ENCODE measurements at places on chromosomes 2 and 18.

DNA sequence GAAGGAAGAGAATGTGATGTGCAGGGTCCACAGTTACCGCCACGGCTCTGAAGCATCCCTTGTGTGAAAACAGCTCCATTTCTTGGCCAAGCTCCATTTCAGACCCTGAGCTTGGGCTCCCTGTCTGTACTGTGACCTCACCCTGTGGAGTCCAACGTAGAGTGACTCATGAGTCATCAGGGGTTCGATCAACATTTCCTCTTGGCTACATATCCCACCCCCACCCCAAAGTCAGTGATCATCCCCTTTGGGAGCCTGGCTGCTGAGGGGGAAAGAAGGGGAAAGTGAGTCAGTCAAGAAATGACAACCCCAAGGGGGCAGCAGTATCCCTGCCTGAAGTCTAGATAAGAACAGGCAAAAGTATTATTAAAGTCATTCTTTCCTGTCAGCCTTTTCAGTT lies 62.2 kb downstream of the PAPOLG start:
- DNase-seq: no peak

DNA sequence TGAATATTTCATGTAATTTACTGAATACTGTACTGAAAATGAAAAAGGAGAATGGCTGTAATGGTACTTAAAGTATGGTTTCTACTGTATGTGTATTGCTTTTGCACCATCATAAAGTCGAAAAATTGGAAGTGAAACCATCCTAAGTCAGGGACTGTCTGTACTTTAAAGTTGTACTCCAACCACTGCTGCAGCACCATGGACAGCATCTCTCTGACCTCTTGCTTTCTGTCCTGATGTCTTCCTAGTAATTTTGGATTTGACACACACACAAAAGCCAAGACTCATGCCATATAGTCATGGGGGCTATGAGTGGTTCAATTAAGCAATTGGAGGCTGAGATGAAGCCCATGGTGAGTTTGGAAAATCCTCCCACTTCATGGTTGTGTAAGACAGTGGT lies 256.3 kb upstream of the PKDCC start:
- DNase-seq: no peak

DNA sequence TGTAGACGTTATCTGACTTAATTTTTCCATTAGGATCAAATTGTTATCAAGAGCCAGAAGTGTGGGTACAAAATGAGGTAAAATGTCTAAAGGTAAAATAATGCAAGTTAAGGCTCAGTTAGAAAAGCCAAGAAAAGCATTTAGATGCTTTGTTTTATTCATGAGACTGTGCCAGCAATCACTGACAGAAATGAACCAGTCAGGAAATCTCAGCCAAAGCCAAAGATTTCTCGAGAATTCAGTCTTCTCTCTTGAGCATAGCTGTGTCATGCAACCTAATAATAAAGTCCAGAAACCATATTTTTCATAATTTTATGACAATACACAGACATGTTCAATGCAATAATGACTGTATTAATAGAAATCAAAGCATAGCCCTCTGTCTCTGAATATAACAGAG lies 43.5 kb upstream of the ZNF397 start:
- no peak for DNase-seq

- no peak for DNase-seq
These were observed 226.1 kb upstream of the KLHL14 start for GRCh38 chr18:32998921-32999320.

GRCh38 chr2:206160125-206160806 lies 571 bp downstream of the EEF1B2 start:
- peak; percentile 79 for DNase-seq

DNA sequence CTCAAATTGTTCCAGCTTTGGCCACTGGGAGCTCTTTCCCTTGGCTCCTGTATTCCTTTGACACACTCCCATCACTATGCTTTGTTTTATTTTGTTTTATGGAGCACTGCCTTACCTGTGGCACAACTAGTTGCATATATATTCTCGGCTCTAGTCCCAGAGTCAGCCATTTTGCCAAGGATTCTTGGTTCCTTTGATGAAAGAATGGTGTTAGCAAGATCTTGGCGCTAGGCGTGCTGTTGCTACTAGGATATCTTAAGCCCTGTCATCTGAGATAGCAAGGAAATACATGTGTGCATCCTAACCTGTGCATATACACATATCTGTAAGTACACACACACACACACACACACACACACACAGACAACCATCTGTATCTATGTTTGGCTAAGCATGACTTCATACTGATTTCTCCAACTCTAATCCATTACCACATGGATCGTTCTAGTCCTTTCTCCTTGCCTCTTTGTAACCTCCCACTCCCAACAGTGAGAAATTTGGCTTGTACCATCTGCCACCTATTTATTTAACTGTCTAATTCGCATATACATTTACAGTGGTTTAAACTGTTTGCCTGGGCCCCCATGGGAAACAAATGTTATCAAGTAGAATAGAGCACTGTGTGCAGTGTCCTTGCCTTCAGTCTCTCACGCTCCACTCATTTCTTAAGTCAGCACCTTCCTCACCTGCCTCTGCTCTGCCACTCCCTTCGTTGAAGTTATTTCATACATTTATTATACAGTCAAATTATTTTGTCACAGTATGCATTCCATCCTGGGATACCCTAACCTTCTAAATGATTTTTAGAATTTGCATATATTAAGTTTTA lies 137.5 kb upstream of the MAP3K20 start:
- no peak for DNase-seq

DNA sequence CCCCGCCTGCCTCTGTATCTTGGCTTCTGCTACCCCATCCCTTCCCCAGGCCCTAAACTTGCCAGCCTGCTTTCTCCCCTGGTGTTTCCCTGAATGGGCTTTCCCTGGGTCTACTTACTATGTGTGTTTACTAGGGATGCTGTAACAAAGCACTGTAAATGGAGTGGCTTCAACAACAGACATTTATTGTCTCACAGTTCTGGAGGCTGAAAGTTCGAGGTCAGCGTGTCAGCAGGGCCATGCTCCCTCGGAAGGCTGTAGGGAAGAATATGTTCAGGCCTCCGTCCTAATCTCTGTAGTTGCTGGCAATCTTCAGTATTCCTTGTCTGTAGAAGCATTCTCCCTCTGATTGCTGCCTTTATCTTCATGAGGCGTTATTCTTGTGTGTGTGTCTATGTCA lies 113.6 kb downstream of the DDX1 start:
- DNase-seq: no peak

GRCh38 chr18:43882358-43883055 lies 605.2 kb upstream of the SYT4 start:
- no peak for DNase-seq

DNA sequence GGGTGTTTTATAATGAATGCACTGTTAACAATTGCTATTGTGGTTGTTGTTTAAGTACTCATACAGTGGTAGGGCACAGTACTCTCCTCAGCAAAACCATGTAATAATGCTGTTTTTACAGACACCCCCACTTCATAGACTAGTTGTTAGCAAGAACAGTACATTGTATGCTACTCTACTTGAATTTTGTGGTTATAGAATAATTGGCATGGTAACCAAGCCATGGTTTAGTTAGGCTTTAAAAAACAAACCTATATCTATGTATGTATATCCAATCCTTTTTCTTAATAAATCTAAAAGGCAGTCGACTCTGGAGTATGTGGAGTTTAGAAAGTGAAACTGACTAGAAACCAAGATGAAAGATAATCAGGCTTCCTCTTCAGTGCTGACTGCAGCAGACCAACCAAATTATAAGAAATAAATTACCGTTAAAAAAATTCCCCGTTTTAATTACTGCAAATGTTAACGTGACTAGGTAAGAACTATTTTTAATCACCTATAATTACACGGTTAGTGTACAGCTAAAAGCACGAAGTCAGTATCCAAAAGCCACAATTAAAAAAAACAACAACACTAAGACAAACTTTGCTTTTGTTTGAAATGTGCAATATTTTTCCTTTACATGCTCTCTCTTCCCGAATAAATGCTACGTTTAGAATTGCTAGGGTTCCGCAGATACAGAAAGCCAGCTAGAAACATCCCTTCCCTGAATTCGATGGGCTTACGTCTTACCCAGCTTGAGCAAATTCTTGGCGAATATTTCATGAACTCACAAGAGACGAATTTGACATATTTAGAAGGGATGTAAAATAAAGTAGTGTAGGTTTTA lies 113.3 kb upstream of the SERTAD2 start:
- DNase-seq: peak; percentile 23

DNA sequence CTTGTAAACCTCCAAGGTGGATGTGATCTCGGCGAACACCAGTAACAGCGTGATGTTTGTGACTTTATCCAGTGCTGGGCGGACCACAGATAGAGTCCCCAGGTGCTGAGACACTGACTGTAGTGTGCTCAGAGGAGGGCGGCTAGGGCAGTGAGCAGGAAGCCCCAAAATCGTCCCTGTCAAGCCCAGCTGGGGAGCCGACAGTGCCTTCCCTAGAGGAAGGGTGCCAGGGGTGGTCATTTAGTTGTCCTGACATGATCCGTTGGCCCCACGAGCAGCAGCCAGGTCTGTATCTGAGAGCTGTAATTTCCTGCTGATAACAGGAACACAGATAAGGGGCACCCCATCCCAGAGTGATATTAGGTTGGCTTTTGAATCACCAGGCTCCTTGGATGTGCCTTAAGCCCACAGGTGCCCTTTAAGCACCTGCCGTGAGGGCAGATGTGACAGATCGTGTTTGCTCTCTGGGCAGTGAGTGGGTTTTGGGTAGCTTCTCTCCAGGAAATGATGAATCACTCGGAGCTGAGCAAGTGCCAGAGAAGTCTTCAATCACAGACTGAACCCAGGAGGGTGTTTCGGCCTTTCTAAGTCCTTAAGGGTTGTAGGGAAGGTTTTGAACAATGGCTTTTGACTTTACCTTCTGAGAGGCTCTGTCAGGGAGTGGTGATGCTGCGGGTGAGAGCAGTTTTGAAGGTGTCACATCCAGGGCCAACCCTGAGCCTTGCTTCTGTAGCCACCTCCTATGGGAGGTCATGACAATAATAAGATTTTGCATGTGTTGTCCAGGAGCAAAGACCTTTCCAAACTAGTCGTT lies 7.7 kb downstream of the LPIN1 start:
- DNase-seq: peak; percentile 77

- DNase-seq: no peak
These were observed 251.5 kb upstream of the SALL3 start for GRCh38 chr18:78727877-78728783.

- peak; percentile 15 for DNase-seq
These were observed 154.0 kb downstream of the DYSF start for GRCh38 chr2:71607151-71607889.

Data from SK-N-SH (cell line).